ENCODE measurements at places on chromosomes 12 and 14.

DNA sequence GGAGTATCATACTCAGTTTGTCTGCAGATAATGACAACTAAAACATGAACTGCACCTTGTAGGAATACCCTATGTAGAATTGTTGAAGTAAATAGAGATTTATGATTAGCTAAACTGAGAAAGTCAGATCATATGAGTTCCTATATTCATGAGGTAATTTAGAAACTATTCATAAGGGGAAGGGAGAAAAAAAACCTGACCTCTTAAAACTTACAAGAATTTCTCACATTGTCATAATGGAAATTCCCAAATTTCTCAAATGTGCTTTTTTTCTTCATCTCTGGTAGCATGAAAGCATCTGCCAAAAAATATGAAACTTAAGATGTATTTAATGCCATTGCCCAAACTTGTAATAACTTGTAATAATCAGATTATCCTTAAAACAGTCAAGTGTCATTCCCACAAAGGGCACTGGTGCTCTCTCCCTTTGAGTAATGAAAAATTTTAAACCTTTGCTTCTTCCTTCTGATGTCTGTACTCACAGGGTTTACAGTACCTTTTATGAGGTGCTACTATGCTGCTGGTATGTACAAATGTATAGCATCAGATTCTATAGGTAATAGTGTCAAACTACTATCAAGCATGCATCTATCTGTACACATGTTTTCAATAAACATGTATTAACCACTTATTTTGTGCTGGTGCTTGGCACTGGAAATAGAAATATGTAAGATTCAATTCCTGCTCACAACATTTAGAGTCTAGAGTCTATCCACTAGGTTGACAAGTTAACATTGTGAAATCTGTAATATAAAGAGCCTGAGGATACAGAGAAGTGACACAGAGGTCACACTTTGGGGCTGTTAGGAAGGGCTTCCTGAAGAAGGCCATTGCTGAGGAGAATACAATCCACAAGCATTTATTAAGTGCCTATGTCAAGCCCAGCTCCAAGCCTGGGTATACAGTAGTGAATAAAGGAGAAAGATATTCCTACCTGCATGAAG, 17.4 kb upstream of the DRAM1 start:
- no peak for DNase-seq

DNA sequence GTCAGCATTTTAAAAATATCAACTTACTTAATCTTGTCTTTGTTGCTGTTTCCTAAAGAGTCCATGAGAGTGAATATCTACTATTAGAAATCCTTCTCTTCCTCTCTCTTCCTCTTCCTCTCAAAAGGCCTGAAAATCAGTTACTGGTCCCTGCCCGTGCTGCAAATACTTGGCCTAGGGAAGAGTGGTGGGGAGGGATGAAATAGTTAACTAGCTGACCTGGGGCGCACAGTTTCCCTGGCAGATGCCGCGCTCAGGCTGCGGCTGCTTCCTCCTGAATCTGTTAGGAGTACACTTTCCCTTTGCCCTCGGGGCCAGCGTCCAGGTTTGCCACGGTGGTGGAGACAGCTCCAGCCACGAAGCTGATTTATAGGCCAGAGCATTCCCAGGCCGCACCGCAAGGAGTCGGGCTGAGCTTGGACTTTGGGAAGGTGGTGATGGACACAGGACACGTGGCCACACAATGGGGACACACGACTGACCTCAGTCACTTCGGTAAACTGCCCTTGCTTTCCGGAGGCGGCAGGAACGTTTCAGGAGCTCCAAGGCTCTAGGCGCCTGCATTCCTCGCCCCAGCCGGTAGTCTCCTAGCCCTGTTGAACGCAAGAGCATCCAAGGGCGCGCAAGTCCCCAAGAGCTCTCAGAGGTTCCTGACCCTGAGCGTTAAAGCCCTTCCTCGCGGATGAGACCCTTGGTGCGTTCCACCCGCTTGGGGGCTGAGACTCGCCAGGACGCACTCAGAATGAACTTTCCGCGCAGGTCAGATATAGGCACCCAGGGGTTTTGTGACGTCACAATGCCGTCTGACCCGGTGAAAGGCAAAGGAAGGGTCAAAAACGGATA, 7.1 kb upstream of the ASCL1 start:
- DNase-seq = no peak

DNA sequence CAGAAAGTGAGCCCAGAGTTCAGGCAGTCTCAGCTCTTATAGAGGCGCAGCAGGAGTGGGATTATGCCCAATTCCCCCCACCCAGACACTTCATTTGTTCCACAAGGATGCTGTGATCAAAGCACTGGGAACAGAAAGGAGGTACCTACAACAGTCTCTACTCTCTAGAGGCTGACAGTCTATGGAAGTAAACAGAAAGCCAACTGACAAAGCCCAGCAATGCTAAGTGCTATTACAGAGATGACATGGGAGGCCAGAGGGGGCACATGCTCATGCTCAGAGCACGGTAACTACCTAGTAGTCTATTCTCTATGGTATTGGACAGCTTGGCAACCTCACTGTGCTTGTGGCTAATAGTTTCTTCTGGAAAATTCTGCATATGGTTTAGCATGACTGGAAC, 85.9 kb downstream of the STXBP6 start:
- no peak for DNase-seq

DNA sequence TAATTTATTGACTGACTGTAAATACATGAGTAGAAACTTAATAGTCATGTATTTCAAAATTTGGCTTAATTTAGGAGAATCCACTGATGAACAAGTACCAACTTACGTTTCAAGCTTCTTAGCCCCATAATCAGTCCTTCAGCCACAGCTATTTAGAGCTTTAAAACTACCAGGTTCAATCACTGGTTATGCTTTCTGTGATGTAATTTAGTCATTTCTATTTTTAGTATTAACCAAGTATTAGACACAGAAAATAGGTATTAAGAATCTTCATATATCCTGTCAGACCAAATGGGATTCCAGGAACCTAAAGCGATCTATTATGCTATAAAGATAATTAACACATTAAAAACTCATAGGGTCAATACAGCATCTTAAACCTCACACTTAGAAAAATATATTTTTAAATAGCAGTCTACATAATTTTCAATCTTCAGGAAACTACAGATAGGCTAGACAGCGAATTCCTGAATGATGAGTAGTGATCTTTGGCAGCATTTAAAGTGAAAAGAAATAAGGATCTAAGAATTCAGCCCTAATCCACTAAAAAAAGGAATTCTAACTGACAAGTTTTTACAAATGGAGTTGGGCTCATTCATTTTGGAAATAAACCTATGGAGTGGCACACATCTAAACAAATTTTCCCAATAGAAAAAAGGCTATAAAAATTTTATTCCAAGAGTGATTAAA, 51.5 kb downstream of the ZC3H14 start:
- DNase-seq = no peak

DNA sequence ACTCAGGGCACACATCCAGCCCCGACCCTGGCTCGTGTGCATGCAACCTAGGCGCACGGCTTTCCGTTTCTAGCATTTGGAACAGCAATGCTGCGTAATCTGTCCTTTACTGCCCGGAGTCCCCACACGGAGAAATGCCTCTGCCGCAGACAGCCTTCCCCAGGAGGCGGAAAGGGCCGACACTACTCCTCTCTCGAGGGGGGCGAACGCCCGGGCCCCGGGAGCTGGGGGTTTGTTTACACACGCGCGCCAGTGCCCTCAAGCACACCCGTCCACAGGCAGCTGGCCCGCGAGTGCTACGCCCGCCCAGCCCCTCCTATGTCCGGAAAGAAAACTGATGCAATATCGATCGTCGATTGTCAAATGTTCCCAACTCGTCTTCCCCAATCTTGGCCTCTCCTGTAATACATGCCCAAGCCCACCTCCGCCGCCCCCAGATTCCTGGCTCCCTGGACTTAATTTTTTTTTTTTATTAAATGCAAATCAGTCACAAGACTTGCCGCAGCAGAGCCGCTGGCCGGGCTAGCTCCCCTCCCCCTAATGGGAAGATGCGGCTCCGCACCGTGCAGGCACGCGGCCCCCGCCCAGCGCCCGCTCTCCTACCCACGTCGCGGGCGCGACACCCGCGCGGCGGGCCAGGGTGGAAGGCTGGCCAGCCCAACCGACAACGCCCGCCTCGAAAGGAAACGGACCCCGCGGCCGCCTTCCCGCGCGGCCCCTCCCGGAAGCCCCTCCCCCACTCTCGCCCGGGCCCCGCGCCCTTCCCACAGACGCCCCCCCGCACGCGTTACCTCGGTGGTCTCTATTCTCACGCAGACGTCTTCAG, 642 bp downstream of the SLC38A2 start:
- peak; percentile 86 for DNase-seq

DNA sequence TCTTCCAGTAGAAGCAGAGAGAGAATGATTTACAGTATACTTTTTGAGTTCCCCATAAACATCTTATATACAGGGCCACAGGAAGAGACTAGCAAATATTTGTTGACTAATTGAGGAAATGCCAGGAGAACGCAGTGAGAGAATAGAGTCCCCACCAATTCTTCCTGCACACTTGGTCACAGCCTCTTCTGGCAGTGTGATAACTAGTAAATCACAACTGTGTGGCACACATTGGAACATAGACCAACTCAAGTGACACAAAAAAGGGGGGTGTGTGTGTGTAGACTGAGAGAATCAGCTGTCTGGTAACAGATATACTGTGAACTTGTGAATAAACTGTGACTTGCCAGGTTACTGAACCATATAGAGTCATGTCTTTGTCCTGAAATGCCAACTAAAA, 10.2 kb downstream of the PFKM start:
- no peak for DNase-seq

DNA sequence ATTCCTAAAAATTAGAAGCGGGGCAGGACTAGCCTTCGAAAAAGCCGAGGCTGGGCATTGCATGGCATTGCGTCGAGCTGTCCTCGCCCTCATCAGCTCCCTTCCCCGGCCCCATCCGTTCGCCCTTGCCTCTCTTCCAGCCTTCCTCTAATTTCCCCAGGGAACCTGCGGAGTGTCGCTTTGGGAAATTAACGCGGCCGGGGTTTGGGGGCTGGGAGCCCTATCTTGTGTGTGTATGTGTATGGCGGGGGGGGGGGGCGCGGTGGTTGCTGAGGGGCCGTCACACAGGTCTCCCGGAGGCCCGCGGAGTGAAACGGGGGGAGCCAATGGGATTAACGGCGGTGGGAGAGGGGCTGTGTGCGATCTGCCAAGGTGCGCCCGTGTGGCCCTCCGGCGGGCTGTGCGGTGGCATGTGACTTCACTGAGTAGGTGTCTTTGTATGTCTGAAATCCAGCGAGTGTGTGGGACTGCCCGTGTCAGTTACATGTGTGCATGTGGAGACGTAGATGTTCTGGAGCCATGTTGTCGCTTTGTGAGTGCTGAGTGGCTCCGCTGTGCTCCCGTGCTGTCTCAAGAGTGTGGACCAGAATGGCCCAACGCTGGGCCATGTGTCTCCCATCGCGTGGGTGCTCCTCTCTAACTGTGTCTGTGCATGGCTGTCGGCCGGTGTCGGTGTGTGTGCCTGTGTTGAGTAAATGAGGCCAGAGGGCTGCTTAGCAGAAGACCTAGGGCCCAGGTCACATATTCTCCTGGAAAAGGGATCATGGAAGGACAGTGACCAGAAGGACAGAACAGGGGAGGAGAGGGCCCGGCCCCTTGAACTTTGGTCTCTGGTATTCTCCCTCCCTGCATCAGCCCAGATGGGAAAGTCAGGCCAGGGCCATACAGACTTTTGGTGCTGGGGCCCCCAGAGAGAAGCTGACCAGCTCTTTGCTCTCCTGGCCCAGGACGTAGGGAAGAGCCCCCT, 1.5 kb downstream of the PTMS start:
- DNase-seq = no peak

DNA sequence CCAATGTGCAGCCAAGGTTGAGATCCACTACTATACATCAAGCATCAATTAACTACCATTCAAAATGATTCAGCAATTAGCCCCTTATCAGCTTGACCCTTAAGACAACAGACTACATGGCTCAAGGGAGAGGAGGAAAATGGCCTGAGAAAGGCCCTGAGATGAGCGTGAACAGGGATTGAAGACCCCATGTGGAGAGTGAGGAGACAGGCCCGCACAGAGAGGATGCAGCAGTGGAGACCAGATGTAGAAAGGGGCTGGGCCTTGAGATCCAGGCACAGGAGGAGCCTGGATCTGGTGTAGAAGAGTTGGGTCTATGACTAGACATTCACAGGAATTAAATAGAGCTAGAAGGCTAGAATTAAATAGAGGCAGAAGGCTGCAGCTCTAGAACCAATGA, 229.1 kb downstream of the MON2 start:
- no peak for DNase-seq

- no peak for DNase-seq
Measured at GRCh38 chr12:54692353-54692752, 44.2 kb upstream of the DCD start.

DNA sequence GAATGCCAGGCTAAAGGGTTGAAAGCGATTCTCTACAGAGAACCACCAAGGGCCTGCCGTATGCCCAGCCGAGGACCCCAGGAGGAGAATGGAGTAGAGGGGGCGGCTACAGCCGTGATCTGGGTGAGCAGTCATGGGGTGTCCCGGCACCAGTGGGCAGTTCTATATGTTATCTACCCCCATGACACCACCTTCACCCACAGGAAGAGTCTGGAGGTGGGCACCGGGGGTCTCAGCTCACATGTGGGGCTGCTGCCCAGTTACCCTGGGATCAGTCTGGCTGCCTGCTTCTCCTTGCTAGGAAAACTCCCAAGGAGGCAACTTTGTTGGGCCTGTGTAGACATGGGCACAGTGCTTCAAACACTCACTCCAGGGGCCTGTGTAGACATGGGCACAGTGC, 99.4 kb downstream of the LGMN start:
- DNase-seq = no peak

GRCh38 chr14:46734286-46734685, 82.7 kb upstream of the RPL10L start:
- DNase-seq = no peak

GRCh38 chr14:103286968-103287850, 46.8 kb upstream of the EIF5 start:
- no peak for DNase-seq

- no peak for DNase-seq
Measured at GRCh38 chr14:50772412-50772811, 58.5 kb downstream of the NIN start.

DNA sequence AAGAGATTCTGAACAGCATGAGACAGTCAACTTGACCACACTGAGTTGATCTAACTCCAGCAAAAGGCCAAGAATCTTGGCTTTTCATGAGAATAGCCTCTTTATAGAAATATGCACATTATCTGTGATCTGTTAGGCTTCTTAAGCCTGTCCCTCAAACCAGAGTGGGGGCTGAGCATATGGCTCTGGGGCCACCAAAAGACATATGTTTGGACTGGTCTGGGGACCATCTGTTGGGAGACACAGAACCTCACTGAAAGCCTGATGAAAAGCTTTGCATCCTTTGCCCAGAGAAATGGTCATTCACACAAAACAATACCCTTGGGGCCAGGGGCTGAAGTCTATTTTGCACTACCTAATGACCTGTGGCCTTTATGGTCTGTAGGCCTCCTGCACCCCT, 165.3 kb upstream of the PRMT8 start:
- no peak for DNase-seq

Data from activated CD8-positive, alpha-beta memory T cell treated with anti-CD3 and anti-CD28 coated beads for 24 hours (primary cell).